ENCODE measurements at places on chromosomes 12 and 14.

- no peak for DNase-seq
Measured at GRCh38 chr14:96108061-96108795, 69.1 kb downstream of the C14orf132 start.

GRCh38 chr12:131673888-131674257 lies 37.0 kb upstream of the SFSWAP start:
- DNase-seq = peak; percentile 13

DNA sequence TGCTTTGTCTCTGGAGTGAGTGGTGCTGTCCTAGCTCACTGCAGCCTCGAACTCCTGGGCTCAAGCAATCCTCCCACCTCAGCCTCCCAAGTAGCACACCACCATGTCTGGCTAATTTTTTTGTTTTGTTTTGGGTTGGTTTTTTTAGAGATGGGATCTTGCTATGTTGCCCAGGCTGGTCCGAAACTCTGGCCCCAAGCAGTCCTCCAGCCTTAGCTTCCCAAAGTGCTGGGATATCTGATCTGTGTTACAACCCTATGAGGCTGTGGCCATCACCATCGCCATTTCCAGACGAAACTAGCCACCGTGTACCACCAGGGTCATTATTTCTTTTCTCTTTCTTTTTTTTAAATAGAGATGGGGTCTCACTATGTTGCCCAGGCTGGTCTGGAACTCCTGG lies 2.6 kb downstream of the IL31 start:
- no peak for DNase-seq

GRCh38 chr12:122888232-122888752 lies 7.6 kb downstream of the VPS37B start:
- DNase-seq = peak; percentile 55

DNA sequence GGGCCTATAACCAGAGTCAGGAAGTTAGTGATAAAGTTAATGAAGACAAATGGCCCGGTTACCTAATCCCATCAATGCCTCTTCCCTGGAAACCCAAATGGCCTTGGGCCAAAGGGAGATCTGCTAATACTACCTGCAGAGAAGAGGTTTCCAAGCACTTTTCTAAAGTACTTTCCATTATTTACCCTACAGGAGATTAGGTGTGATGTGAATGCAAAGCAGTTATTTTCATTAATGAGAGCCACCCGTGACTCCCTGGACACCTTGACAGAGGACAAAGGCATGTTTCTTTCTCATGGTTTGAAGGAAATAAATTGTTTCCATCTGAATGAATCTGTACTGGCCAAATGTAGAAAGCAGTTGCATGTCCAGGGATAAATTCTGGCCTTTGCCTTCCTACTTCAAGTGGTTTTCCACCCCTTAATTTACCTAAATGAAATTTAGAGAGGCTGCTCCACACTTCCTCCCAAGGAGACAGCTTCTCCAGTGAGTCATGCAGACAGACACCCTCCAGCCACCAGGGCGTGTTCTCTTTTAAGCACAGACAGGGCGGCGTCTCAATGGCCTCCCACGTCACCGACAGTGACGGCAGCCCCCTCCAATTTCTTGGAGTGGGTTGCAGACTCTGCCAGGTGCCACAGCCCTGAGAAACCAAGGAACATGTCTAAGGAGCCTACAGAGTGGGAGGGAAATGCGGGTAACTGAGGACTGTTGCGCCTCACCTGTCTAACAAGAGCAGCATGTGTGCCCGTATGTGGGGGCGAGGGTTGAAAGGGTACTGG lies 43.9 kb upstream of the GNPNAT1 start:
- DNase-seq = peak; percentile 86

- no peak for DNase-seq
Measured at GRCh38 chr14:88312257-88312656, 10.8 kb downstream of the KCNK10 start.

- DNase-seq = no peak
Measured at GRCh38 chr14:27056586-27056985, 458.8 kb upstream of the NOVA1 start.

DNA sequence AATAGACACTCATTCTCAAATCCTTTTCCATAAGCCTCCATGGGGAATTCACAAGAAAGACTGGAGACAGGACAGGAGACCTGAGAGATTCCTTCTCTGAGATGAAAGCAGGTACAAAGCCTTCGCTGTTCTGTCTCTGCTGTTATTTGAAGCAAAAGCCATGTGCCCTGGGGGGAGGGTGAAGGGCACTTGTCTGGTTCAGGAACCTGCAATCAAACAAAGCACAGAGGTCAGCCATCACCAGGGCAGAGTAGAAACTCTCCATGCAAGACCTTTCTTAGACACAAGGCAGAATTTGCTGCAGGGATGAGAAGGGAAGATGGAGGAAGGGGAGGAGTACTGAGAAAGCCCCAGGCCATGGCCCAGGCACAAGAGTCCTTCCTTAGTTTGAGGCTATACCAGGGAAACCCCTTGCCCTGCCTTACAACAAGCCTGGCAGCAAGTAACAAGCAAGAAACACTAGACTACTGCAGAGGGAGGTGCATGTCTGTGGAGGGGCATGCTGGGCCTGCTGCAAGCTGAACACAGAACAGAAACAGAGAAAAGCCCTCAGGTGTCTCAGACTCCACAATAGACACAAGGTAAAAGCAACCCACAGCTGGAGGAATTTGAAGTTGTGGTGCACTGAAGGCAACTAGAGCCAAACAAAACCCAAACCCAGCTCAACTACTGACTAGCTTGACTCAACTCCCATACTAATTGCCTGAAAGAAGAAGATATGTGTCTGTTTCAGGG lies 7.8 kb upstream of the ART4 start:
- DNase-seq = no peak

GRCh38 chr14:89013098-89013504 lies 188.7 kb downstream of the TTC8 start:
- DNase-seq = peak; percentile 29

Data from fibroblast of skin of right biceps (primary cell).